ENCODE measurements at places on chromosomes 11 and 22.

- DNase-seq, result no peak
Measured at GRCh38 chr11:76166314-76166713, 40.0 kb downstream of the WNT11 start.

- no peak for DNase-seq
Measured at GRCh38 chr11:64538501-64538951, 52.5 kb upstream of the SLC22A12 start.

DNA sequence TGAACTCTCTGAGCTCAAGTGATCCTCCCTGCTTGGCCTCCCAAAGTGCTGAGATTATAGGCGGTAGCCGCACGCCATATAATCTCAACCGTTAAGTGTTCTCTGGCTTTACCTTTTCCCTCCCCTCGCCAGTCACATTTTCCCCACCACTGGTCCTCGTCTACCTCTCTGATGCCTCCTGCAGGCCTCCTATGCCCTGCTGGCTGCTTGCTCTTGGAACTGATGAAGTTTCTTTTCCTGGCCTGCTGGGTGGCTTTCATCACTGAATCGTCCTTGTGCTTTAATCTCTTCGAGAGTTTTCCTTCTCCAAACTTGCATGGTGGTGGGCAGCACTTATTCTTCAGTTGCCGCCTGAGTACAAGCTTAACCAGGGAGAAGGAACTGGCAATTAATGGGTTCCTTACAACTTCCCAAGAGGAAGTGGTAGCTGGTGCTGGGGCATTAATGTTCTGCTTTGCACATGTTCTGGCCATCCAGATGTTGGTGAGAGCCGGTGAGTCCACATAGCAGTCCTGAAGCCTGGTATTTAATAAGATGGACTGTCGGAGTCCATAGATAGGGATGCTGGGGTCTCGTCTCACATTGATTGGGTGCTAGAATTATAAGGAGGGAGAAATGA lies 1.3 kb downstream of the C22orf31 start:
- DNase-seq, result no peak

DNA sequence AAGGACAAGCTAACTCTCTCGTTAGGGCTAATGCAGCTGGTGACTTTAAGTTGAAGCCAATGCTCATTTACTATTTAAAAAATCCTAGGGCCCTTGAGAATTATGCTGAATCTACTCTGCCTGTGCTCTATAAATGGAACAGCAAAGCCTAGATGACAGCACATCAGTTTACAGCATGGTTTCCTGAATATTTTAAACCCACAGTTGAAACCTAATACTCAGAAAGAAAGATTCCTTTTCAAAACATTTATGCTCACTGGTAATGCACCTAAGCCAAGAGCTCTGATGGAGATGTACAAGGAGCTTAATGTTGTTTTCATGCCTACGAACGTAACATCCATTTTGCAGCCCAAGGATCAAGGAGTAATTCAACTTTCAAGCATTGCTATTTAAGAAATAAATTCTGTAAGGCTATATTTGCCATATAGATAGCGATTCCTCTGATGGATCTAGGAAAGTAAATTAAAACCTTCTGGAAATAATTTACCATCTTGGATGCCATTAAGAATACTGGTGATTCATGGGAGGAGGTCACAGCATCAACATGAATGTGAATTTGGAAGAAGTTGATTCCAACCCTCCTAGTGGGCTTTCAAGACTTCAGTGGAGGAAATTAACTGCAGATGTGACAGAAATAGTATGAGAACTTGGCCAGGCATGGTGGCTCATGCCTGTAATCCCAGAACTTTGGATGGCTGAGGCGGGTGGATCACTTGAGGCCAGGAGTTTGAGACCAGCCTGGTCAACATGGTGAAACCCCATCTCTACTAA lies 14.5 kb downstream of the XNDC1N start:
- DNase-seq, result no peak

- DNase-seq, result no peak
Measured at GRCh38 chr11:10969387-10969786, 111.5 kb upstream of the ZBED5 start.

DNA sequence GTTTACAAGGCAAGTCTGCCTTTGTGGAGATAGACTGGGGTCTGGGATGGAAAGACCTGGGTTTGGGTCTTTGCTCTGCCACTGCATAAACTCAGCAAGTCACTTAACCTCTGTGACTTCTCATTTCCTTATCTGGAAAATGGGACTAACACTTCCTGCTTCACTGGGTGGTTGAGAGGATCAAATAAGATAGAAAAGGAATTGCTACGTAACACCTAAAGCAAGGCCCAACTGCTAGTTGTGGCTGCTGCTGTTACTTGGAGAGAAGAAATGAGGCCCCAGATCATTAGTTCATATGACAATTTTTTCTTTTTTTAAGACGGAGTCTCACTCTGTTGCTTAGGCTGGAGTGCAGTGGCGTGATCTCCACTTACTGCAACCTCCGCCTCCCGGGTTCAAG lies 5.9 kb downstream of the PTPRJ start:
- DNase-seq, result no peak

- no peak for DNase-seq
Measured at GRCh38 chr11:37322333-37323194, 724.5 kb upstream of the RAG2 start.

- no peak for DNase-seq
Measured at GRCh38 chr11:76705826-76706225, 35.3 kb upstream of the LRRC32 start.

- DNase-seq, result no peak
Measured at GRCh38 chr11:26974069-26974783, 19.7 kb upstream of the FIBIN start.

DNA sequence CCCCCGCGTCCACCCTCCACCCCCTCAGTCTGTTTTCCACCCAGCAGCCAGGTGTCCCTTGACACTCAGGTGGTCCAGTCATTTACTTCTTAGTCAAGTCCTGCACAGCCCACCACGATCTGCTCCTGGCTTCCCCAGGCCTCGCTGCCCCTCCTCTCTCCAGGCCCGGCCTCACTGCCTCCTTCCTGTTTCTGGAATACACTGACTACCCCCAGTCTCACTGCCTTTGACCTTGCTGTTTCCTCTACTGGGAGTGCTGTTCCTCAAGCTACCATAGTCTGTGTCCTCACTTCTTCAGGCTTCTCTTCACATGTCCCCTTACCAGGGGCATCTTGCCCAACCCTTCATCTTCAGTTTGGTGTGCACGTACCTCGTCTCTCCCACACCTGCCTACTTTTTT lies 7.4 kb downstream of the MCM5 start:
- no peak for DNase-seq

GRCh38 chr11:5043380-5043779 lies 2.9 kb upstream of the OR52J3 start:
- DNase-seq, result no peak

DNA sequence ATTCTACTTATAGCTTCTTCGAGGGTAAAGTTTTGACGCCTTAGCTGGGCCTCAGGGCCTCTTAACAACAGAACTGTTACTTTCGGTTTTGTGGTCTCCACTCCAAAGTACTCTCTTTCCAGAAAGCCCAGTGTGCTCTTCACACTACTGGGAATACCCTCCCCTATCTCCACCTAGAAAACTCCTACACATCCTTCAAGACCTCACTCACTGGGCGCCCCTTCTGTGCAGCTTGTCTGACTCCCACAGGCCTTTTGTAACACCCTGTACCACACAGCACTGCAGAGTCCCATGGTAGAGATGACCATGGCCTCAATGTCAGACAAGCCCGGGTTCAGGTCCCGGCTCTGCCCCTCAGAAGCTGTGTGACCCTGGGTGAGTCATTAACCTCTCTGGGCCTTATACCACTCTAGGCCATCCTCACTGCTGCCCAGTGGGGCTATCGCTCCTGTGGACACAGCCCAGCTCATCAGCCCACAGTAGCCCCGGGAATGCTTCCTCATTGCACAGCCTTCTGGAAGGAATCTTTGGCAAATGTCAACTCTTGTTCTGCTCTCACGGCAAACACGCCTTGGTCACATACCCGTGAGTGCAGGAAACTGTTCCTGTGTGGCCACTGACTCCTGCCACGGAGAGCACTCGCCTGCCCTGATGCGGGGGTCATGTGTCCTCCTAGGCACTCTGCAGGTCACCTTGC lies 51.4 kb downstream of the SHISAL1 start:
- no peak for DNase-seq

DNA sequence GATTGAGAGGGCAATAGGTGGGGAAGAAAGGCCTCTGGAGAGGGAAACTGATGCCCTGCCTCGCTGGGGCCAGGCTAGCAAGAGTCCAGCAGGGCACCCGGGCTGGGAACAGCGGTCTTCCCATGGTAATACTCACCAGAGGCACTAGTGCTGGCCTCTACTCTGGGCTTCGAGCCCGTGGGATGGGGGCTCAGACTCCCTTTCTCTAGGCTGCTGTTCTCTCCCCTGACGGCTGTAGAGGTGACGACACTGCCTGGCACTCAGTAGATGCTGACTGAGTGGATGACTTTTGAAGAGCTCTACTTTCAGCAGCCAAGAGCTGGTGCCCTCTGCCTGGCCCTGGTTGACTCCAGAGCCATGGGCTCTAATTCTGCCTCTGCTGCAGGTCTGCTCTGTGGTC lies 818 bp upstream of the C1QTNF4 start:
- DNase-seq, result no peak

GRCh38 chr22:38940811-38941384 lies 16.5 kb upstream of the APOBEC3A start:
- no peak for DNase-seq

- no peak for DNase-seq
Measured at GRCh38 chr11:22635689-22636088, 10.1 kb upstream of the FANCF start.

Measured in A549 (cell line).